Stimulated activated CD8-positive, alpha-beta memory T cell treated with anti-CD3 and anti-CD28 coated beads, Interleukin-15, amount 100 ng/mL, for 48 hours (primary cell): ENCODE measurements at places on chromosomes 6 and 20.

GRCh38 chr6:131136021-131136786, 937 bp downstream of the AKAP7 start:
- no peak for DNase-seq

DNA sequence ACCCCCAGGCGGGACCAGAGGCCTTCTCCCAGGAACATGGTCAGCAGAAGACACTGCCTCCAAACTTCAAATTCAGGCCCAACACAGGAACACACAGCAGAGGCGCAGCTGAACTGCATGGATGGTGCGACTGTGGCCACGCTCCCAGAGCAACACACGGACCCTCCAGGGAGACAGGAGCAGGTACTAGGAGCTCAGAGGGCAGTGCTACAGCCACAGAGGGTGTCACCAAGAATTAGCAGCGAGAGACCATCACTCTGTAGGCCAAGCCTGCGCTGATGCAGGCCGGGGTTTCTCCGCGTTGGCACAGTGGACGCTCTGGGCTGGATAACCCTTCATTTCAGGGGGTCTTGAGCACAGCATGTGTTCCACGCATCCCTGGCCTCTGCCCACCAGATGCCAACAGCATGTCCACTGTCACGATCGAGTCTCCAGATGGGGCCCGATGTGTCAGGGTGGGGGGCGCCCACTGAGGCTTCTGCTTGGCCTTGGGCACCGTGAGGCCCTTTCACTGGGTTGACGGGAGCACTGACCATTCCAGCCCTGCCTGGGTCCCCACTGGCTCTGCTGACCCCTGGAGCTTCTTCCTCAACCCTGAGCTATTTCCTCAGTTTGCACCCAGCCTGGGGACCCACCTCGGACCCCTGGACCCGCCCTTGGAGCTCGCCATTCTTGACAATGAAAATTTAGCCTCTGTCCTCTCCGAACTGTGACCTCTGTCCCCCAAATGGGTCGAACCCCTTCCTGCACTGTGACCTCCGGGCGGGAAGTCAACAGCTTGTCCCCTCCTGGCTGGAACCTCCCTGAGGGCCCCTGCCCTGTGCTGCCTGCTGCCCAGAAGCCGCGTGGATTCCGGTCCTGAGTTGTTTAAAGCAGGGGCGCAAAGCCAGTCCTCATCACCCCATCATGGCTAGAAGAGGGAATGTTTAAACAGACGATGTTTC, 239.4 kb downstream of the DLL1 start:
- no peak for DNase-seq

DNA sequence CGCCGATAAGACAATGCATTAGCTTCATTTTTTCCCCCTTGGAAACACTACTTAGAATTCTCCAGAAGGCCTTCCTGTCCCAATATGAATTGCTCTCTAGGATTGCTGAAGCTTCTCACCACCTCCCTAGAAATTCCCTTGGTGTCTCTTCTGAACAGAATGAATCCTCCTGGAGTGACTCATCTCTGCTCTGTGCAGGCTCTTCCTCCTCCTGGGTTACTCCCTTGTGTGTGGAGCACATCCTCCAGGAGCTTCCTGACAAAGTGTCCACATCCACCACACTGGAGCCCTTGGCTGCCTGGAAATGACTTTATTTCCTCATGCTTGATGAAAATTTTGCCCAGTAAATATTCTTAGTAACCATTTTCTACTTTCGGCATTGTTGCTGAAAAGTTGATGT, 54.4 kb downstream of the DTNBP1 start:
- DNase-seq, result no peak

DNA sequence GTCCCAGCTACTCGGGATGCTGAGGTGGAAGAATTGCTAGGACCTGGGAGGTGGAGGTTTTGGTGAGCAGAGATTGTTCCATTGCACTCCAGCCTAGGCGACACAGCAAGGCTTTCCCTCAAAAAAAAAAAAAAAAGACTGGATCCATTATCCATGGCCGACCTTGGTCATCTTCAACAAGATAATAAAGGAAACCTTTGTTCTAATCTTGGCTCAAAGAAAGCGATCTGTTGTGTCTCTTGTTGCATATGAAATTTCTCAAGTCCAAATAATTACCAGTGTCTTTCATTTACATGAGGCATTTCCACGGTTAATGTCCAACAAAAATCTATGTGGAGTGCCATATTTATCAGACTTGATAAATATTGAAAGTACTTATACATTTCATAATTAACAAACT, 23.7 kb upstream of the KIF16B start:
- DNase-seq, result no peak

- DNase-seq, result no peak
These were observed 6.1 kb upstream of the ARID1B start for GRCh38 chr6:156771047-156771446.

DNA sequence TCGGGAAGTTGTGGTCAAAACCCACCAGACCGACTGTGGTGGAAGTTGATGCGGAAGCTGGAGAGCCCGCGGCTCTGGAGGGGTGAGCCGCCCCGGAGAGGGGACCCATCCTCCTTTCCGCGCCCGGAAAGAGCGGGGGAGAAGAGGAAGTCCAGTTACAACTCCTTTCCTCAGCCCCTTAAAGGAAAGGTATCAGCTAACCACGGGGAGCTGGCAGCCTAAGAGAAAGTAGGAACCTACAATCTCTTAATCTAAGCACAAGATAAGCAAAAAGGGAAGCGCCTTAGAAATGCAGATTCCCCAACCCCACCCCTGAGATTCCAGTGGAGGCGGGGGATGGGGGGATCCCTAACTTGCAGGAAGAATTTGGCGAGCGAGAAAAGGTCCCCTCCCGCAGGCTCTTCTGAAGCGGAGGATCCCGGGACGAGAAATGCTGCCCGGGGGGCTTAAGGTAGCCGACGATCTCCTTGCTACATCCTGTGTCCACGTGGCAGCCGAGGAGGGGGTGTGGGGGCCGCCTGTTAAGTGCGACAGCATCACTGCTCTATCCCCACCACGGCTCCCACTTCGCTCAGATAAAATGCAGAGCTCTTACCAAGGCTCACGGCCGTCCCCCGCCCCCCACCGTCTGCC, 87.5 kb downstream of the ZFP64 start:
- DNase-seq, result no peak

GRCh38 chr6:24980507-24981385, 45.0 kb upstream of the RIPOR2 start:
- DNase-seq, result no peak

DNA sequence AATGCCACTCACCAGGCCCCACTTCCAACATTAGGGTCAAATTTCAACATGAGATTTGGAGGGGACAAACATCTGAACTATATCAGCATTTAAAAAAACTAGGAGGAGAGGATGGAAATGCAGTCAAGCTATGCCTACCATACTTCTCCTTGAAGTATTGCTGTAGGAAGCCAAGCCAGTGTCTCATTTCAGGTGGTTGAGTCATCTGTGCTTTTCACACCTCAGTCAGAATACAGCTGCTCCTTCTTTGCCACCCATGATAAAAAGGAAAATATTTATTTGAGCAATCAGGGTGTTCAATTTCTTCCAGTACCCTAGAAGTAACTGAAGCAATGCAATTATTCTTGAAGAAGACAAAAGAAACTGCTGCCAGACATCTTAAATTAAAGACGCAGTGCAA, 47.0 kb upstream of the EEF1E1 start:
- DNase-seq, result no peak

GRCh38 chr6:154106251-154106650, 67.2 kb downstream of the OPRM1 start:
- DNase-seq, result no peak

DNA sequence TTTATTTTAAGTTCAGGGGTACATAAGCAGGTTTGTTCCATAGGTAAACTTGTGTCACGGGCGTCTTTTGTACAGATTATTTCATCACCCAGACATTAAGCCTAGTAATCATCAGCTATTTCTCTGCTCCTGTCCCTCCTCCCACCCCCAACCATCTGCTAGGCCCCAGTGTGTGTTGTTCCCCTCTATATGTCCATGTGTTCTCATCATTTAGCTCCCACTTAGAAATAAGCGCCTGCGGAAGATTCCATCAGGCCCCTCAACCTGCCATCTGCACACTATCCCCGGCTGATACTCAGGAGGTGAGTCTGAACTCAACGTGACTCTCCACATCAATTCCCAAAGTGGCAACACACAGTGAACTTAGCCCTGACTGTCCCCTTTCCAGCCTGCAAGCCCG, 228.0 kb upstream of the SYNDIG1 start:
- DNase-seq, result no peak

DNA sequence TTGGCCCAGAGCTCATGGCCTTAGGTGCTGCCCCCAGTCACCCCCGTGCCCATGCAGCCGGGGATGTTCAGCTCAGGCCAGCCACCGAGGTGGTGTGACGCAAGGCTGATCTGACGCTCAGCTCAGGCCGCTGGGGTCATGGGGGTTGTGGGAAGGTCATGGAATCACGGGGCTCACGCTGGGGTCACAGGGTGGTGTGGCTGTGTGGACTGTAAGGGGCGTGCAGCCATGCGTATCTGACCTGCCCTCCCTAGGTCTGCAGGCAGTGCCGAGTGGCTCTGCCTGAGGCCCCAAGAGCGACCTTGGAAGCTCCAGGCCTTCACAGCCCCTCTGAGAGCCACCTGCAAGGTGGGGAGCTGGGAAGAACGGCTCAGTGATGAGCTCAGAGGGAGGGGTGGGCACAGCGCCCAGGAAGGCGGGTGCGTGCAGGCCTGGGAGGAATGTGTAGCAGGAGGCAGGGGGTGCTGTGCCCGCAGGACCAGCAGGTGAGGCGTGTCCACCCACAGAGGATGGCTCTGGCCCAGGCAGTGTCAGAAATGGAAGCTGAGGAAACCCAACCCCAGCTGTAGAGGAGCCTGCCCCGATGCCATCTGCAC, 27.8 kb downstream of the CHRNA4 start:
- no peak for DNase-seq

GRCh38 chr20:47073766-47074475, 179.3 kb downstream of the EYA2 start:
- DNase-seq, result no peak

DNA sequence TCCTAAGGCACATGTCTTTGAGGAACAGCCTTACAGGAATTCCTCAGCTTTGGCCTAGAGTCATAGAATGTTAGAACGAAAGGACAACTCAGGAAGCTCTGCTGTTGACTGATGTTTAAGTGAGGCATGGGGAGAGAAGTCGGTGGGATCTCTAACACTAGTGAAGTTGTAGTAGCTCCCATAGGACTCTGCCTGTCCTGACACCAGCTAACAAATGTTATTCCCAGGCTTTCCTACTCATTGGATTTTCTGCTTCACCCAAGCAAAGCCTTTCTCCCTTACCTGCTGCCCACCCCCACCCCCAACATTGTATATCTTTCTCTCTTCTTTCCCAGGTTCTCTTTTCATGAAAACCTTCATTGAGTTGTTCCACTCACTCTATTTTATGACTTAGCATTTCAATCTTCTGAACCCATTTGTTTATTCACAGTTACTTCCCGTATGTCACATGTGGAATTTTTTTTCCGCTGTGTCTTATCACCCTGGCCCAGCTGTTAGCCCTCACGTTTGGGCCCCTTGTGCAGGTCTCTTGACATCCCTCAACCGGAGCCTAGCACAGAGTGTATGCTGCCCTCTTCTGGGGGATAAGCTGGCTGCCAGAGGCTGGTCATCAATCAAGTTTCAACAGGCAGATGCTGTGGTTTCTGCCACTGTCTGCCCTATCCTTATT, 39.2 kb upstream of the RNF8 start:
- DNase-seq, result peak; percentile 16

GRCh38 chr6:158769234-158769770, 49.9 kb downstream of the EZR start:
- DNase-seq, result no peak
